HT1080 (cell line): ENCODE measurements at places on chromosomes 5 and 9.

DNA sequence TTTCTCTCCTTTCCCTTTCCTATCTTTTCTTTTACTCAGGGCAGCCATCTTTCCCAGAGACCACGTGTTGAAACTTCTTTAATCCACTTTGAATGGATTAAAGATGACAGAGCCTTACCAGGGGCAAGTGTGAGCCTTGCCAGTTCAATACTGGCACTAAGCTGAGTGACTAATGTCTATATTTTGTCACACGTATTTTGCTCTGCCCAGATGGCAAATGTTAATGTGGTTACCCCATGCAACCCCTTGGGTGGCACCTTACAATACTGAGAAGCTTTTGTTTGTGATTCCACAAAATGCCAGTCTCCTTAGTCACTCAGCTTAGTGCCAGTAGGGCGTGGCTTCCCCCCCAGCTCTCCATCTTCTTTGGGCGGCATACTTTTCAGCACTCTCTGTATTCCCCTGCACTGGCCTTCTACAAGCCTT is 24.8 kb downstream of the ANXA1 start:
- DNase-seq: peak; percentile 95

- DNase-seq: no peak
These were observed 53.3 kb upstream of the PSD2 start for GRCh38 chr5:139742173-139742903.

- DNase-seq: no peak
These were observed 21.4 kb upstream of the HAVCR1 start for GRCh38 chr5:157080286-157080685.

GRCh38 chr5:149429839-149430721 is 51.0 kb upstream of the IL17B start:
- DNase-seq: no peak

DNA sequence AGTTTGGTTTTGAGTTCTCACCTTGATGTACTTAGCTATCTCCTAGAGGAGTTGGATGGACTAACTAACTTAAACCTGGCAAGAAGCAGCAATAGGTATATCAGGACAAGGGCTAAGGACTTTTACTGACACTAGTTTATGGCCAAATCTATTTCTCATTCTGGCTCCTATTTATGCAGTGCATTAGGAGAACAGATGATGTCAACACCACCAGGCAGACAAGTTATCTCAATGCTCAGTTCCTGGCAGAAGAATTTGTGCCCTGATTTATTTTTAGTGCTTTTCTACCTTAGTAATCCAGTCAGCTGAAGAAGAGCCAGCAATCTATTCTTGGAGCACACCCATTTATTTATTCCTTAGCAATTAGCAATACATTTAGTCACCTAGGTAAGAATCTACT is 30.7 kb upstream of the MYOT start:
- DNase-seq: no peak

- DNase-seq: no peak
These were observed 335.6 kb downstream of the ZNF608 start for GRCh38 chr5:124410539-124411488.

DNA sequence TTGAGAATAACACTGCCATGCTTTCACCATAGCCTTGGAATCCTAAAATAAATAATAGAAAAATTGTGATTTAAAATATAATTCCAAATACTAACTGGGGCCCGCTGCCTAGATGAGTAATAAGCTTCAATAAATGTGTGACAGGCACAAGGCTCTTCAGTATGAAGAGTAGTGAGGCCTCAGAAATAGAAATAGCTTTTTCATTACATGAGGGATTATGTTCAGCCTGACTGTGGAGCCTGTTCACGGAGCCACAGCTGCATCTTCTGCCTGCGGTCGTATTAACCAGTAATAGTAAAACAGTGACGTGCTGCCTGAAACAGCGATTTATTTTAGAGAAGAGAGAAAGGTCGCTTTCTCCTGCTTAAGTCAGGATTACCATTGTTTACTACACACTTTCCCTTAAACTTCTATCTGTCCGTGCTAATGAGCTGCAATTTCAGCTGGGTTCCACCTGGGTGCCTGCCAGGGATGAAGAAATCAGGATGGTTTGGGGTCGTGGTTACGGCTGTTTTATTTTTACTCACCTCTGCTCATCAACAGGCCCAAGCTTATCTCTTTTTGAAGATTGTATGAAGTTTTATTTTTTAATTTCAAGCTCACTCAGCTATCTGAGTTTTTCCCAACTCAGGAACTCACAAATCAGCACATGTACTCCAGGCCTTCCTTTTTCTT is 284.9 kb upstream of the WWC1 start:
- DNase-seq: no peak

- DNase-seq: peak; percentile 23
These were observed 491 bp downstream of the APC start for GRCh38 chr5:112738191-112738560.

- DNase-seq: no peak
These were observed 93.4 kb downstream of the STRBP start for GRCh38 chr9:123174887-123175518.

DNA sequence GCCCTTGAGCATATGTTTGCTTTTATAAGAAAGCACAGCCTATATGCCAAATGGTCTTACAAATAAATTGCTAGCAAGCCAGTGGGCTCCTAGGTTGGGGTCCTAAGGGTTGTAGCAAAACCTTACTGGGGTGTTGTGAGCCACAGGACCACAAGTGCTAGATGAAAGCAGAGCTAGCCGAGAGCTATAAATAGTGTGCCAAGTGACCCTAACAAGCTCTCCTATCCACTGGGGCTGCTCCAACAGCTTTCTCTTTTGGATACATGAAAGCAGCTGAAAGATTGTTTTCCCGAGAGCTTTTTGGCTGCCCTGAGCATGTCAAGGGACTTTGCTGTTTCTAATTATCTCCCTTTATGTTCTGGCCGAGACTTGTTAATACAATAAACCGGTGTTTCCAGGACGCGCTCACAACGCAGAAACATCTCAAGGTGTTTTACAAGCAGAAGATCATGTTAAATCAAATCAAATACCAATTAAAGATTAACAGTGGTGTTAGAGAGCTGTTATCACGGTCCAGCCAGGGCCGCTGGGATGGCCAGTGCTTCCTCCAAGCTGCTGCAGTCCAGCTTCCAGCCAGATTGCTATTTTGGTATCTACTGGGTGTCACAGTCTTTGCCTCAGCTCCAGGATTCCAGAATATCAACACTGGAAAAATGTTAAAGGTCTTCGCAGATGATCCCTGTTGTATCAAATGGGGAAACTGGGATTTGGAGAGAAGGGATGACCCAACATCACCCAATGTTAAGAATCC is 351.0 kb downstream of the ASTN2 start:
- no peak for DNase-seq

GRCh38 chr9:105329719-105330062 is 85.2 kb downstream of the SLC44A1 start:
- no peak for DNase-seq

DNA sequence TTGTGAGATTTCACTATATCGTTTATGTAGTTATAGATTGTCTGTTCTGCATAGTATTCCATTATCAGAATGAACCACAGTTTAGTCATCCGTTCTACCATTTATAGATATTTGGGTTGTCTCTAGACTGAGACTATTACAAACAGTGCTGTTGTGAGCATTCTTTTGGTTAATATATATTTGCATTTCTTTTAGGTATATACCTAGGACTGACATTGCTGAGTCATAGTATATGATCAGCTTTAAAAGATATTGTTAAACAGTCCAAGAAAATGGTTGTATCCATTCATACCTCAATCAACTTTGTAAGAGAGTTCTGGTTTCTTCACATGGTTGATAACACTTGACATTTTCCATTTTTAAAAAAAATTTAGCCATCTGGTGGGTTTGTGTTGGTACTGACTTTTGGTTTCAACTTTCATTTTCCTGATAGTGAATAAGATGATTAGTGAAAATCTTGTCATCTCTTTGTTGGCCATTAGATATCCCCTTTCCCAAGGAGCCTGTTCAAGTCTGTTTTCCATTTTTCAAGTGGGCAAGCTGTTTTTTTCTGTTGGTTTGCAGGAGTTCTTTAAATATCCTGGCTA is 22.9 kb upstream of the ADAM19 start:
- no peak for DNase-seq

- no peak for DNase-seq
These were observed 330.6 kb downstream of the NR2F1-AS1 start for GRCh38 chr5:93250424-93250823.

DNA sequence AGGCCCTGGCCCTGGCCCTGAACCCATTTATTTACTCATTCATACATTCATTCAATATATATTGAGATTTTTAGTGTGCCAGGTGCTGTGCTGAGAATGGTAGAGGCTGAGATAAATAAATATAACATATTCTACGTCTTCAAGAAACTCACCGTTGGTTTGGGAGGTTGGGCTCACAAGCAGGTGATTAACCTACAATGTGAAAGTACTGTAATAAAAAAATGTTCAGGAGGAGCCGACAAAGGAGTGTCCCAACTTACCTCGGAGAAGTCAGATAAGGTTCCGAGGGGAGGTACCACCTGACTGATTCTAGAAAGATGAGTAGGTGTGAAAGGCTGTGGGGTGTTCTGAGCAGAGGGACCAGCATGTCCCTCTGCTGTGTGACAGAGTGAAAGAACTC is 479.6 kb upstream of the KLF4 start:
- DNase-seq: no peak

- peak; percentile 12 for DNase-seq
These were observed 45.9 kb downstream of the CERT1 start for GRCh38 chr5:75465480-75465879.

DNA sequence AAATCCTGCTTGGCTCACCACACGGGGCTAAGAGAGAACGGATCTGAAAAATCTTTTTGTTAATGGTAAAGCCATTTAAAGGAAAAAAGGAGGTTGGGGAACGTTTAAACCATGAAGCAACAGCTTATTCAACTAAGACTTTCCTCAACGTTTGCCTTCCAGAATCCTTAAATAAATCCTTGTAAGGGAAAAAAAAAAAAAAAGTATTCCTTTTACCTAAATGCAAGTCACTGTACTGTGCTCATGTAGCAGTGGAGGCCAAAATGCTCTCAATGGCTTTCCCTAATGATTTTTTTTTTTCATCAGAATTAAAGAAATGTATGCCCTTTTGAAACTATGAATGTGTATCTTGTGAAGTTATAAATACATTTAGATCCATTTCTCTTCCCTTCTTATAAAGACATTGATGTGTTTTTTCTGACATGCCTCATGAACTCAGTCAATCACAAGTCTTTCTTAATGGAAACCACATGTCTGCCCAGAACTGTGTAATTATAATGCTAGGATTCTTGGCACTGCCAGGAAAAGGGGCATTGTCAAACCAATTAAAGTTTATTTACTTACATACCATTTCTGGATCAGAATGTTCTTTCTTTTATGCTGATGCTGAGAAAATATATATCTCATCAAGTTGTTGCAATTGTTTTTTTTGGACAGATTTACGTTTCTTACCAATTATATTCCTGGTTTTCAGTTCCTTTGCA is 107.5 kb downstream of the EBF1 start:
- DNase-seq: no peak

- peak; percentile 78 for DNase-seq
These were observed 183.9 kb upstream of the OTULINL start for GRCh38 chr5:14397717-14398116.

DNA sequence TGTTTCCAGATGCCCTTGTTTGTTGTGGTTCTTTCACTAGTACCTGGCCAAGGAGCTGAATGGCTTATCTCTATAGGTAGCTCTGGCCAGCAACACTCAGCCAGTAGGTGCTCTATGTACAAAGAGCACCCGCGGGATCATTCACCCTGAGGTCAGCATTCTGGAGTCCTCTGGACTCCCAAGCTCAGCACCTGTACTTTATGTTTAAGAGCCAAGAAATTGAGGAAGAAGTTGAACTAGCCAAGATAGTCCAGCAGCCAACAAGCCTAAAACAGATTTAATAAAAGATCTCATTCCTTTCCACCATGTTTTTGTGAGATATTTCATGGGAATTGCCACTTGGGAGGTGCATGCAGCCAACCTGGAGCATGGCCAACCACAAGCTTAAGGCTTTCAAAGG is 242.6 kb upstream of the PAPPA start:
- DNase-seq: no peak

- no peak for DNase-seq
These were observed 503.7 kb downstream of the ANXA1 start for GRCh38 chr9:73655363-73655762.

DNA sequence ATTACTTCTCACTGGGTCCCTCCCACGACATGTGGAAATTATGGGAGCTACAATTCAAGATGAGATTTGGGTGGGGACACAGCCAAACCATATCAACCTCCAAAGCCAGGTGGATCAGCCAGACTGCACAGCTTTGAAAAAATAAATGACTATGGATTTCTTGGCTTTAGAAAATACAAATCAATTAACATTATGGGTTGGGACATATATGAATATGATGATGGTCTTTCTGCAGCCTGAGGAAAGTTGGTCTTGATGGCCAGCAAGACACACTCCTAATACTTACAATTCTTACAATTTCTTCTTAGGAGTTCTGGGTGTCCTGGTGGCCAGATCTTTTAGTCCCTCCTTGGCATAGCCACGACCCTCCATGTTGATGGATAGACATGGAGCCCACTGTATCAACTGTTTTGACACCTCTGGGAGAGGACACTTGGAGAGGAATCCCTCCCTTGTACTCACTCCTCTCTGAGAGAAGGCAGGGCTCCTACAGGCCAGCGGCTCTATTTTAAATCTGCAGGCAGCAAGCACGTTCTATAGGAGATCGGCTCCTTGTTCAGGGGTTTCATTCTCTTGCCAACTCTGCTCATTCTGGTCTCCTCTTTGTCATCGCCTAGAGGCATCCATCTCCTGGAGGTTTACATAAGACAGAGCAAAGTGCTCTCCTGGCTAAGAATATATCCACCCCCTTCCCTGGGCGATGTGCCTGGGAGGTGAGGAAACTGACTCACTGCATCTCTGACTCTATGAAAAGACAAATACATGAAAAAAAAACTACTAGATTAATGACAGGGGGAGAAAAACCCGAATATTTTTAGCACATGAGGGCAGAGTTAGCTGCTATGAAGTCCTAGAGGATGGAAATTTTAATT is 145.9 kb downstream of the CARTPT start:
- peak; percentile 89 for DNase-seq

- no peak for DNase-seq
These were observed 20.8 kb downstream of the GPRIN1 start for GRCh38 chr5:176589039-176589769.

DNA sequence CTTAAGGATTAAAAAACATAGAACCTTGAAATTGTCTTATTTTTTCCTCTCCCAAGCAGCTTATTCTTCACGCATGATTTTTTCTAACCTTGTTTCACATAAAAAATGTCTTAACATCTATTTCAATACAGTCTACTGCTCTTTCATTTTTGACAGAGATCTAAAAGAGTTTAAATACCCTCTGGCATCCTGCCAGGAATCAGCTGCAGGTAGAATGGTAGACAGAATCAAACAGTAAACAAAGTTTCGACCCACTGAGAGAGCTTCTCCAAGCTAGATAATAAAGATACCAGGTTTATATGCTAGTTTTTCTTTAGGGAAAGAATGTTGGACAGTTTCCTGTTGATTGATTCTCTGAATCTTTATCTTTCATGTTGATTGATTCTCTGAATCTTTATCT is 555.8 kb upstream of the CDH9 start:
- no peak for DNase-seq

DNA sequence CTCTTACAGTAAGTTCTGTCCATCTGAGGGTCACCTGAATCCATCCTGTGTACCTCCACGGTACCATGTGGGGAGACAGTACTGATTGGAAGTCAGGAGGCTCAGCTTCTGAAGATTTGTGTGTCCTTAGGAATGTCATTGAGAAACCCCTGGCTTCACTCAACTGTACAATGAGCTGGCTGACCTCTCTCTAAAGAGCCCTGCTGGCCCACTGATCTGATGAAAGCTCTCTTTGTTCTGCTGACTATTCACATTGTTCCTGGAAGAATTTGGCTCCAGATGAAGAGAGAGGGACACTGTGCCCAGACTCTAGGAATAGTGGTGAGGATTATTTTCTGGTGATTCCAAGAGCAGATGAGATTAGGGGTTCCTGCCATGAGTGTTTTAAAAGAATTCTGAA is 141.2 kb downstream of the LURAP1L start:
- peak; percentile 72 for DNase-seq
